ENCODE measurements at places on chromosomes 1 and 21.

DNA sequence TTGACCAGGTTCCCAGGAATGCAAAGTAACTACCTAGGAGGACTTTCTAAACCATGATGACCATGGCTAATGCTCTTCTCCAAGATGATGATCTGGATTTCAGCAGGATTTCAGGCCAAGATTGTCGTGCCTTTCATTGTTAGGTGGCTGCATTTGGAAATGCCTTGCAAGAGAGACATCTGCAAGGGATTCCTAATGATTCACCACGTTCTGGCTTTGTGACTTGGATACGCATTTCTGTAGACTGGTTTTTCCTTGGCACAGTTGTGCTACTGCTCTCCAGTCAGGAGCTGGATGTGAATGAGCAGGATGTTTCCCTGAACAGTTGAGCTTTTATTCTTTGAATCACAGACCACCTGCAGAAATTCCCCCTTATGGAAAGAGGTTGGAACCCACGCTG is 212.4 kb downstream of the BACH1 start:
- no peak for DNase-seq

GRCh38 chr1:244030481-244031040 is 20.5 kb upstream of the ZBTB18 start:
- no peak for DNase-seq

DNA sequence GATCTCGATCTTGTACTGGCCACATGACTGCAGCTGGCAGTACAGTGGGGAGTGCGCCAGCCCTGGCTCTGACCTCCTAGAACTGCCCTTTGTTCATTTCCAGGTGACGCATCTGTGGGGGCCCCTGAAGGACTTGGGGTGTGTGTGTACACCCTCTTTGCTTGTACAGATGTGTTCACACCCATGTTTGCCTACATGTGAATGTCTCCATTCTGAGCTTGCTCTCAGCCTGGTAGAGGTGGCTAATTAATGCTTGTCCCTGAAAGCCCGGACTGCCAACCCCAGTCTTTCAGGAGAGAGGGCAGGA is 19.8 kb downstream of the TNFRSF1B start:
- DNase-seq, result no peak

DNA sequence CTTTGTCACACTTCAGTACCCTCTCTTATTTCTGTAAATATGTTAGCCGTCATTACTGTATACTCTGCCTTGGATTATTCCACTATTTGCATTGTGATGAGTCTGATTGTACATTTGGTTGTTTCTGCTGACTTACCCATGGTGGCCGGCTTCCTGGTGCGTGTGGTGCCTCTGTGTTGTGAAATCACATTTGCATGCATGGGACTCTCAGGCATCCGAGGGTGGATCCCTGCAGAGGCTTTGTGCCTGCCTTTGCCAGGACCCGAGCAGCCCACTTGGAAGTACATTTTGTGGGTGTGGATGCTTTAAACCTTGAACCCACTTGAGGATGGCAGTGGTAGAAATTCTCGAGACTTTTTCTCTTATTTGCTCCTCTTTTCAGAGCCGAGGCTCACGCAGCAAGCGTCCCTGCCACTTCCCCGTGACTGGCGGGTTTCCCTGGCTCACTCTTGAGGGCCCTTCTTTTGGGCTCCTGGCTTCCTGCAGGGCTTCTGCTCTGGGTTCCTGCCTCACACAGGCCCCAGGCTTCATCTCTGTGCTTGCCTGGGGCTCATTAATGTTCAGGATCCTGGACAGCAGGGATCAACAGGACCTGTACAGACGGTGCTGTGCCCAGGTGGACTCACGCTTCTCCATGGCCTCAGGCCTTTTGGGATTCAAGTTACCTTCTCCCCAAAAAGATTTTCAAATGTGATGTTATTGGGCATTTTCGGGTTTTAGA is 36.6 kb downstream of the POFUT2 start:
- DNase-seq, result no peak

- no peak for DNase-seq
Measured at GRCh38 chr1:58780836-58781452, 2.9 kb downstream of the JUN start.

- no peak for DNase-seq
Measured at GRCh38 chr21:33302055-33302454, 22.7 kb upstream of the IFNAR1 start.

Data from stimulated activated CD4-positive, alpha-beta T cell treated with anti-CD3 and anti-CD28 coated beads, TNF-alpha, amount 100 ng/mL, for 1 hour (primary cell).